Right kidney (tissue), 9 donors: ENCODE measurements at places on chromosomes 2 and 18.

- DNase-seq: no peak
Observed at GRCh38 chr2:9708683-9709538, 78.1 kb upstream of the YWHAQ start.

DNA sequence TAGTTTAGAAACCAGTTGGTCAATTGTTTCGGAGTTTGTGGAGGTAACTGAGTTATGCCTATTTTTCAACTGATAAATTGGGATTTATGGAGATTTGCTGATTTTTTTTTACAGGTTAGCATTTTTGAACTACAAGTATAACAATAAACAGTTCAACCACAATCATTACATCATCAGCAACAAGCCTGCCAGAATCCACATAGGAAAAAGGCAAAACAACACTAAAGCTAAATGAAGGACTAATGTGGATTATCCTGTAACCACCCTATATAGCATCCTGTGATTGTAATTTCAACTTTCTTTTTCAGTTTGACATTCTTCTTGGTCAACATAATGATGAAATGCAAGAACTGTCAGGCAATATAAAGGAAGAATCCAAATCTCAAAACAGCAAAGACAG lies 76.5 kb downstream of the CCDC102B start:
- no peak for DNase-seq

- no peak for DNase-seq
Observed at GRCh38 chr2:201779901-201780673, 646 bp downstream of the ALS2 start.

- no peak for DNase-seq
Observed at GRCh38 chr2:54908591-54908990, 141.7 kb downstream of the RTN4 start.

GRCh38 chr2:191866195-191866594 lies 19.3 kb upstream of the CAVIN2 start:
- DNase-seq: no peak

- DNase-seq: no peak
Observed at GRCh38 chr2:44533508-44533907, 171.8 kb downstream of the CAMKMT start.
